ENCODE measurements at places on chromosomes 3 and 15.

DNA sequence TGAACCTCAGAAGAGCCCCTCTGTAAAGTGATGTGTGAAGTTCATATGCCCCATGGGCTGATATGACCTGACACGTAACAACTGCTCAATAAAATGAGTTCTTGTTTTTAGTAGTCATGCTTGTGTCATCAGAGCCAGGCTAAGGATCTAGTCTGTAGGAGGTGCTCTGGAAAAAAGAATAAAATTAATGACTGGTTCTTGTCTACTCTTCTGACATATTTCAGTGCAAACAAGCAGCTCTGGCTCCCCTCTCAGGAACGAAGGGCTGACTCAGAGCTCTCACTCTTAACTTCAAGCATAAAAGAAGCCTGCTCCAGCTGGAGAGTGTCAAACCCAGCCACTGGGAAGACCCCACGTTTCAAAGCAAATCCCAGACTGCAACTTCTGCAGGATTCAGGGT is 77.0 kb downstream of the LRIG1 start:
- peak; percentile 84 for DNase-seq

GRCh38 chr15:101022876-101023275 is 103.7 kb downstream of the LRRK1 start:
- no peak for DNase-seq

DNA sequence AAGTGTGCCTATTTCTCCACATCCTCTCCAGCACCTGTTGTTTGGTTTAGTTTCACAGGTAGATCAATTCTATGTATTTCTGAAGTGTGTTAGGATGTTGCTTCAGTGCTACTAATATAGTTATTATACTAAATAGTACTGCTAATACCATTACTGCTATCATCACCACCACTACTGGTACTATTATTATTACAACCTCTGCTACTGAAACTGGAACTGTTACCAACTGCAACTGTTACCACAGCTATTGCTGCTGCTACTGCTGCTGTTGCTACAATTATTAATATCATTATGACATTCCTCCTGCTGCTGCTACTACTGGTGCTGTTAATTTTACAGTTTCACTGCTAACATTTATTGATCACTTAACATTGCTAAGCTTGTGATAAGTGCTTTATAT is 8.3 kb upstream of the LMOD3 start:
- no peak for DNase-seq

- no peak for DNase-seq
These were observed 28.5 kb downstream of the PLXNA1 start for GRCh38 chr3:127011270-127011992.

- no peak for DNase-seq
These were observed 30.4 kb upstream of the TMCO5A start for GRCh38 chr15:37903919-37904625.

- DNase-seq = no peak
These were observed 30.5 kb downstream of the DPH3 start for GRCh38 chr3:16234281-16234680.

- no peak for DNase-seq
These were observed 637 bp downstream of the CIP2A start for GRCh38 chr3:108588601-108589000.

DNA sequence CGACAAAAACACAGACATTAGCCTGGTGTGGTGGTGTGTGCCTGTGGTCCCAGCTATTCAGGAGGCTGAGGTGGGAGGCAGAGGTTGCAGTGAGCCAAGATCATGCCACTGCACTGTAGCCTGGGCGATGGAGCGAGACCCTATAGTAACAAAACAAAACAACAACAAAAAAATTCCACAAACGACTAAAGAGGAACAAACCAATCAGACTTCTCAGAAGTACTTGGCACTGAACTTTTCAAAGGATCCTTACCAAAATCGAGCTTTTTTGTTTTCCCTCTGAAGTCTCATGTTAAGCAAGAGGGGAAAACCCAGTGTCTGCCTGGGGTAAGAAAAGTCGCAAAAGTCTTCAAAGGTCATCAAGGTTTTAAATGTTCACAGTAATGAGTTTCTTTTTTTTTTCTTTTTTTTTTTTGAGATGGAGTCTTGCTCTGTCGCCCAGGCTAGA is 30.1 kb upstream of the TFRC start:
- no peak for DNase-seq

DNA sequence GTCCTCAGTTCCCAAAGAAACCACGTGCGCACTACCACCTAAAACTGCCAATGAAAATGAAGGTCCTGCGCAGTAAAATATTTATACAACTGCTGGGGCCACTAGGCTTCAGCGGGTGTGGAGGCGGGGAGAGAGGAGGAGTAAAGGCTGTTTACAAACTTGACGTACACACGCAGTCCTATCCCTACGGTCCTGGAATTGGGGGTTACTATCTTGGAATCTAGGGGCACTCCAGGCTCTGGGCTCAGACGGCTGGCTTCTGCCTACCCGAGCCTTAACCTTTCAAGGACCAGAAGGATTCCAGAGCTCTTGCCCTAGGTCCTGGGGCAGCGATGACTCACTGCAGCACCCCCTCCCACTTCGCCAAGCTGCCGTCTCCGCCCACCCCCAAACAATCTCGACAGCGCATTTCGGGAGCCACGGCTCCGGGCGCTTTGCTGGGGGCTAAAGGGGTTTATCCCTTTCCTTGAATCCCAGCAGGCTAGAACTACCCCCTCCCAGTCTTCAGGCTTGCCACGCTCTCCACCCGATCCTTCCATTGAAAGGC is 3.0 kb downstream of the ADAMTS9 start:
- DNase-seq = peak; percentile 33

- DNase-seq = no peak
These were observed 38.8 kb upstream of the ACAN start for GRCh38 chr15:88764448-88764847.

DNA sequence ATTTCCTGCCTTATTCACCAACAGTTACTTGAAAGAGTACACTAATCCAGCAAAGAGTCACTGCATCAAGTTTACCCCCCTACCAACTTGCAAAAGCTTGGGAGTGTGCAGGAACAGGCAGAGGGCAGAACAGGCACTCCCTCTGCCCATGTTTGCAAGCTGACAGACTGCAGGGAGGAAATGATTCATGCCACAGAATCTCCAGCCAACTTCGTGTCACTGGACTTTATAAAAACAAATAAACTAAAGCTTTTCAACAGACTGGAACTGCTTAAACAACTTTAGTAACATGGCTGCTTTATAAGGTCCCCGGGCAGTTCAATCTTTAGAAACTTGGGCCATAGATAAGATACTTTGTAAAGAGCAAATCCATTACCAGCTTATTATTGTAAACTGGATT is 129.5 kb downstream of the THRB start:
- peak; percentile 93 for DNase-seq

- DNase-seq = no peak
These were observed 862.6 kb downstream of the AGBL1 start for GRCh38 chr15:86942285-86942684.

DNA sequence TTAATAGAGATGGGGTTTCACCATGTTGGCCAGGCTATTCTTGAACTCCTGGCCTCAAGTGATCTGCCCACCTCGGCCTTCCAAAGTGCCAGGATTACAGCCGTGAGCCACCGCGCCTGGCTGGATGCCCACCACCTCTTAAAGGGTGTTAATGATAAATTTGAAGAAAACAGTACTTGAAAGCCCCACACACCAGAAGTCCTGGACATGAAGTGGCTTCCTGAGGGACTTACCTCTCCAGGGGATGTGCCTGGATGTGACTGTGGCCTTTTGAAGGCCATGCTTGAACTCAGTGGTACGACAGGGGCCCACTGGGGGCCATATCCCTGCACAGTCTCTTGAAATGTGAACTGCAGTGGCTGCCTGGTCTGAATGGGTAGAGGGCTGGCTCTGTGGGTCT is 18.2 kb downstream of the IRAK2 start:
- no peak for DNase-seq

- DNase-seq = no peak
These were observed 15.8 kb upstream of the NFKBIZ start for GRCh38 chr3:101833446-101833974.

- DNase-seq = no peak
These were observed 222.6 kb downstream of the MECOM start for GRCh38 chr3:169440926-169441325.

GRCh38 chr15:57591822-57592367 is at the start of gene MYZAP:
Gene MYZAP (plus strand): TSS chr15:57591904. CDS start chr15:57592035, 131 bp downstream.
- DNase-seq = peak; percentile 30

GRCh38 chr15:87245592-87245991 is 1010.9 kb downstream of the NTRK3 start:
- DNase-seq = no peak

DNA sequence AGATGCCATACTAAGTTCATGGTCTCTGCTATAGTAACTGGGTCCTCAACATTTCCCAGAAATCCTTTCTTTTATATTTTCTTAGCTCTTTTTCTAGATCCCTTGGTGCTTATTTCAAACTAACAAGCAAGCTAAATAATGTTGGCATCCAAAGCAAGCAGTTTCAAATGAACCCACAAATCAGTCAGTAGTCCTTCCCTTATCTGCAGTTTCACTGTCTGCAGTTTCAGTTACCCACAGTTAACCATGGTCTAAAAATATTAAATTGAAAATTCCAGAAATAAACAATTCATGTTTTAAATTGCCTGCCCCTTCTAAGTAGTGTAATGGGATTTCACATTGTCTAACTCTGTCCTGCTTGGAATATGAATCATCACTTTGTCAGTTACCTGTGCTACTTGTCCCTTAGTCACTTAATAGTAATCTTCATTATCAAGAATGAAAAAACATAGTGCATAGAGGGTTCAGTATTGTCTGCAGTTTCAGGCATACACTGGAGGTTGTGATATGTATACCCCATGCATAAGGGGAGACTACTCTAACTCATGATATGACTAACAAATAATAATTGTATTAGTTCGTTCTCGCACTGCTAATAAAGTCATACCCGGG is 633.7 kb downstream of the MECOM start:
- DNase-seq = no peak

- peak; percentile 43 for DNase-seq
These were observed 500.1 kb downstream of the PYDC2 start for GRCh38 chr3:191961022-191961421.

DNA sequence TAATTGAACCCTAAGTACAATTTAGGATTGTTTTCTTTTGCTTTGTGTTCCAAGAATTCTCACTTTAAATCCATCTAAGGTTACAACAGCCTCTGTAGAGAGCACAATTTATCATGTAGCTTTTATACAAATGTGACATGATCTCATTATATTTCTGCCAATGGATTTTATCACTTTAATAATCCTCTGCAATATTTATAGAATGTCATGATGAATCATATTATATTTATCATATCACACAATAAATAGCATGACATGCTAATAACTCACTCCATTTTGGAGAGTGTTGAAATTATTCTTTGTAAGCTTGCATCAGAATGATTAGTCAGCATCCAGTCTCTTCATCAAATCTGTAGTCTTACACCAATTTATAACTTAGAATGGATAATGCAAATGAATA is 280.6 kb upstream of the ZNF717 start:
- no peak for DNase-seq

Measured in RPMI7951 (cell line).